ENCODE measurements at places on chromosomes 12 and 14. TPM values are rescaled to one million over a fixed set of nuclear protein-coding genes. Genes with fewer than 3 reads are reported as not detected.

CEP83 gene
- total RNA-seq = 23.6 TPM

TPH2 gene
- not detected for total RNA-seq

ADSS1 gene
- 30.2 TPM for total RNA-seq

IKZF4 gene
- 1.6 TPM for total RNA-seq

CYP46A1 gene
- not detected for total RNA-seq

RAD51AP1 gene
- not detected for total RNA-seq

DPPA3 gene
- total RNA-seq = not detected

- no peaks in the 10 kb centered on the region for H3K4me1 ChIP-seq
- no peak overlapping the region for H3K4me3 ChIP-seq
- no peaks in the 10 kb centered on the region for H3K27me3 ChIP-seq
- H3K27ac ChIP-seq = no peak overlapping the region
- no peaks in the 10 kb centered on the region for H3K36me3 ChIP-seq
- no peak for DNase-seq
Measured at GRCh38 chr14:23539248-23540140, 12.1 kb downstream of the ZFHX2 start.

DNA sequence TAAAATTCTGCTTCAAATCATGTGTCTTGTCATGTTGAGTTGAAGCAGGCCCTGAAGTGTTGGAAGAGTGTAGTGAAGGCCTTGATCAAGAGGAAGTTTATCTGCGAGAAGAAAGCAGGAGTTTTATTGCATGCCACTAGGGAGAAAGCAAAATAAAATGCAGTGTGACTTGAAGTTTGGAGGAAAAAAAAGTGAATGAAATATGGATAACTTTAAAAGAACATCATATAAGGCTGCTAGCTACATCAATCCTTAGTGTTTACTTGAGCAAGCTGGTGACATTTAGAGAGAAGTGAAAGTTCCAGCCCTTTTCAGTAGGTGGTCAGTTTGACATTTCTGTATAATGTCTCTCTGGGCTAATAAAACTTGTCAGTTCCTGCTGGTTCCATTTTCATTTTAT lies 841.1 kb downstream of the TMTC2 start:
- H3K27ac ChIP-seq = no peak overlapping the region
- no peaks in the 10 kb centered on the region for H3K36me3 ChIP-seq
- DNase-seq = no peak
- H3K27me3 ChIP-seq = no peaks in the 10 kb centered on the region

DNA sequence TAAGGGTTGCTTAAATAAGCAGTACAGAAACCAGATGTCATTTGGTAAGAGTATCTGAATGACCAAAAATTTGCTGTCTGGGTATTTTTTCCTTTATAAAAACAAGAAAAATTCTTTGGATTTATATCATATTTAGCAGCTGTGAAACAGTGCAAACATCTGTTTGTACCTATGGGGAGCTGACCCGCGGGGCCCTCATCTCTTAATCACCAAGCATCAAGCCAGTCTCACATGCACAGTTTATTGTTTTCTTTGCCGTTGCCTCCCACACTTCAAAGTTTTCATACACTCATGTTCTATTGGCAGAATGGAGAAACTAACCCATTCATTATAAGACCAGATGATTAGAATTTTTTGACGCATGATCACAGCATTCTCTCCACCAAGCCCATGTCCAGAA lies 142.2 kb downstream of the BMP4 start:
- no peaks in the 10 kb centered on the region for H3K27me3 ChIP-seq
- no peak for DNase-seq
- H3K4me3 ChIP-seq = no peak overlapping the region
- H3K4me1 ChIP-seq = no peaks in the 10 kb centered on the region
- H3K27ac ChIP-seq = no peak overlapping the region
- H3K36me3 ChIP-seq = no peaks in the 10 kb centered on the region

GRCh38 chr12:11755302-11755930 lies 105.9 kb downstream of the ETV6 start:
- no peak for DNase-seq
- no peaks in the 10 kb centered on the region for H3K27me3 ChIP-seq
- peak overlapping the region; percentile 93 for H3K27ac ChIP-seq
- no peaks in the 10 kb centered on the region for H3K36me3 ChIP-seq
- no peak overlapping the region for H3K4me3 ChIP-seq
- peaks cover 69% of the 10 kb centered on the region for H3K4me1 ChIP-seq

DNA sequence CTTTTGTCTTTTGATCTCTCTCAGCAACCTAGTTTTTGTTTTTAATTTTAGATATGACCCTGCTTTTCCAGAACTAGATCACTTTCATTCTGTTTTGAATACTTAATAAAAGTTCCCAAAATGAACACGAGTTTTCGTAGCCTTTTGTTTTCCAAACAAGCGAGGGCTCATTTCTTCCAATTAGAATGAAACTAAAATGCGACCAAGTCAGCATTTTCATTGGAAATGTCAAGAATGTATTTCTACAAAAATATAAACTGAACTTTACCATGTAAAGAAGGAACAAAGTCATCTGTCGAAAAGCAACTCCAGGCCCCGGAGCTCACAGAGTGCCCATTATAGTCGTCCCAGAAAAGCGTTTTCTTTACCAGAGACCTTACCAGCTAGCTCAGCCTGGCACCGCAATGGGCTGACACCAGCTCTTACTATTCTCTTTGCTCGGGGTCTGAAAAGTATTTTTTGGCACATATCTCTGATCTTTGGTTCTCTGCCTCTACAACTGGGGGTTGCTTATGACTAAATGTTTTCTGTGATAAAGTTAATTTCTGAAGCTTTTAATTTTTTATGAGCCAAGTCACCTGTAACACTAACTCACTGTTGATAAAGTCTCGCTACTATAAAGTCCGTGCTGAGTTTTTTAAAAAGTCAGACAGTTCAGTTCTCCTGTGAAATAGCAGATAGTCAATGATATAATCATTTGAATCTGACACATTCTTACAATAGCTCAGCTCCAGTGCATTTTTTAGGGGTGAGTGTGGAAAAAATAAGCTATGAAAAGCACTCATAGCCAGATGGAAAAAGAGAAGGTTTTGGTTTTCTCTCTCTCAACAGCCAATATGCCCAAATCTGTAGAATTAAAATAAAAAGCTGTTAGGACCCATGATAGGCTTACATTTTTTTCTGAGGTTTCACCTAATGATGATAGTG lies 43.4 kb downstream of the SAMD4A start:
- H3K4me3 ChIP-seq = peak overlapping the region; percentile 48
- no peaks in the 10 kb centered on the region for H3K27me3 ChIP-seq
- peaks cover 40% of the 10 kb centered on the region for H3K4me1 ChIP-seq
- H3K27ac ChIP-seq = peak overlapping the region; percentile 69

DNA sequence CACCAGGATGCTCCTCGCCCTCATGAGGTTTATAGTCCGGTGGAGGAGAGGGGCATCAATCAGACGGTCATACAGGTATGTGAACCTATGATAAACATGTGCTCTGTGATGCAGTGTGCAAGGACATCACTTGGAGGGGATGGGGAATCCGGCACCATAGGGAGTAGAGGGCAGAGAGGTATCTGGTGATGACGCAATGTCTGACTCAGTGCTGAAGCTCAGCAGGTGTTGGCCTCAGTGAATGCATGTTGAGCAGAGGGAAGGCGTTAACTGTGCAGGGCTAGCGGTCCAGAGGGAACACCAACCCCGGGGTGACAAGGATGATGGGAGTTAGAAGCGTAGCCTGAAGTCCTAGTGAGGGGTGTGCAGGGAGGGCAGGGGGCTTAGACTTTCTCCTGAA lies 200.9 kb downstream of the TMEM132C start:
- no peak overlapping the region for H3K4me3 ChIP-seq
- H3K36me3 ChIP-seq = no peaks in the 10 kb centered on the region
- H3K27me3 ChIP-seq = no peaks in the 10 kb centered on the region
- no peak overlapping the region for H3K27ac ChIP-seq

DNA sequence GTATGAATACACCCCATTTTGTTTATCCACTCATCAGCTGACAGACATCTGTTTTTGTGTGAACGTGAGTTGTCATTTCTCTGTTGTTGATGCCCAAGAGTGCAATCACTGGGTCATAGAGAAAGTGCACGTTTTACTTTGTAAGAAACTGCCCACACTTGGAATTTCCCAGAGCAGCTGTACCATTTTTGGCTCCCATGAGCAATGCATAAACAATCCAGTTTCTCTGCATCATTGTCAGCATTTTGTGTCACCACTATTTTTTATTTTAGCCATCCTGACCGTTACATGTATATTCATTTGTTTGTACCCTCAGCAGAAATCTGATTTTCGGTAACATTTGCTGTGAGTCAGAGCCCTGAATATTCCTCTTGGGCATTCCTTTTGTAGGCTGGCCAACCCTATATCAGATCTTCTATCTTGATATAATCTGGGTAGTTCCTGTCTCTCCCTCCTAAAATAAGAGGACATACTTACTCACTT lies 62.7 kb downstream of the RBM19 start:
- H3K27me3 ChIP-seq = no peaks in the 10 kb centered on the region
- no peak for DNase-seq
- H3K4me1 ChIP-seq = no peaks in the 10 kb centered on the region
- H3K27ac ChIP-seq = no peak overlapping the region
- no peak overlapping the region for H3K4me3 ChIP-seq

GRCh38 chr12:65162609-65163008 lies 6.8 kb upstream of the LEMD3 start:
- no peaks in the 10 kb centered on the region for H3K4me1 ChIP-seq
- no peak for DNase-seq
- no peak overlapping the region for H3K27ac ChIP-seq
- no peak overlapping the region for H3K4me3 ChIP-seq

DNA sequence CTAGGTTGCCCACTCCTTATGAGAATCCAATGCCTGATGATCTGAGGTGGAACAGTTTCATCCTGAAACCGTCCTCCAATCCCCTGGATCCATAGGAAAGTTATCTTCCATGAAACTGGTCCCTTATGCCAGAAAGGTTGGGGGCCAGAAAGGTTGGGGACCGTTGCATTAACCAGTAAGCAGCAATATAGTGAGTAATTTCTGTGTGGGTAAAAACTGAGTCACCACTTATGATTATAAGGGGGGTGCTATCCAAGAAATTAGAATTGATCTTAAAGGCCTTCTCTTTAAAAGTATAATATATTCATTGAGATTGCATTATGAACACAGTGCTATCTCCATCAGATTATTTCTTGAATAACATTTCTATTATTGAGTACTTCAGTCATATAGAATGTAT lies 97.2 kb downstream of the PCNX1 start:
- peaks cover 27% of the 10 kb centered on the region for H3K36me3 ChIP-seq
- no peak overlapping the region for H3K27ac ChIP-seq
- no peak for DNase-seq
- H3K27me3 ChIP-seq = no peaks in the 10 kb centered on the region
- H3K4me3 ChIP-seq = no peak overlapping the region

DNA sequence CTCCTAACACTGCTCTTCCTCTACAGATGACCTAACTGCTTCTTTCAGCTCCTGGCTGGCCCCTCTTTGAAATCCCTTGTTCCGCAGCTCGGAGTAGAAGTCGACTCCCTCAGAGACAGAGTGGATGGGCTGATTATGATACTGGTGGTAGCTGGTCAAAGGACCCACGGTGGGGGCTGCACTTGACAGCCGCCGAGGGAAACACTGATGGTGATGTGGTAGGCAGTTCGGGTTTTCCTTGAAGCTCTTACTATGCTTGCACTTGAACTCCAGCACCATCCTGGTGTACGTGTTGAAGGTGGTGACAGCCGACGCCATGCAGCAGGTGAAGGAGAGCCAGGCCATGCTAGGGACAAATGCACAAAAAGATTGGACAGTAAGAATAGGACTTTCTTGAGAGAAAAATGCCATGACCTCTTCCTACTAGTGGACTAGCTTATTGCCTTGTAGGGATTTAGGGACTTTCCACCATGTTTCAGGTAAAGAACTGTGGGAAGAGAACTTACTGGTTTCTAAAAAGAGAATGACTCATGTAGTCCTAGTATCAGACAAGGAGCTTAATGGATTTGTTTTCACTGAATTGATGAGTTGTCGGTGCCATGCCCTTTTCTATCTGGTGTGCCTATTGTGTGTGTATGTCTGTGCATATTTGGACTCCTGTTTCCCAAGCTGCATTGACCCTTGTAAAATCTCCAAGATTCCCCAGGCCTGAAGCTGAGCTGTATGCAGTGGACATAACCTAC lies 18.4 kb downstream of the GSG1 start:
- H3K27ac ChIP-seq = no peak overlapping the region
- peaks cover under 1% of the 10 kb centered on the region for H3K36me3 ChIP-seq
- no peaks in the 10 kb centered on the region for H3K27me3 ChIP-seq

DNA sequence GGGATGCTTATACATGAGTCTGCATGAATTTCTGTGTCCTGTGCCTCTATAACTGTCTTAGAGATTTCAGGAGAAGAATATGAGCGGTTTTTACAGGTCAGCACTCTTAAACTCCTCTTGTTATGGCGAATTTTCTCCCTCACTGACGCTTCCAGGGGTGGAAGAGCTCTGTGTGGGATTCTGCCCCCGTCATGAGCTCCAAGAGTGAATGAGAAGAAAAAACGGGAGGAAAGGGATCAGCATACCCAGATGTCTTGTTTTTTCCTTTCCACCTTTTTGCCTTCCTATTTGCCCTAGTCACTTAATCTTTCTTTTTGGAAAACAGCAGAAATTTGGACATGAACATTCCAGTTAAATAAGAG lies 651 bp downstream of the PFKM start:
- H3K36me3 ChIP-seq = peaks cover 4% of the 10 kb centered on the region
- peak overlapping the region; percentile 63 for H3K27ac ChIP-seq
- peaks cover 2% of the 10 kb centered on the region for H3K4me1 ChIP-seq
- no peak for DNase-seq
- no peaks in the 10 kb centered on the region for H3K27me3 ChIP-seq
- H3K4me3 ChIP-seq = peak overlapping the region; percentile 63

DNA sequence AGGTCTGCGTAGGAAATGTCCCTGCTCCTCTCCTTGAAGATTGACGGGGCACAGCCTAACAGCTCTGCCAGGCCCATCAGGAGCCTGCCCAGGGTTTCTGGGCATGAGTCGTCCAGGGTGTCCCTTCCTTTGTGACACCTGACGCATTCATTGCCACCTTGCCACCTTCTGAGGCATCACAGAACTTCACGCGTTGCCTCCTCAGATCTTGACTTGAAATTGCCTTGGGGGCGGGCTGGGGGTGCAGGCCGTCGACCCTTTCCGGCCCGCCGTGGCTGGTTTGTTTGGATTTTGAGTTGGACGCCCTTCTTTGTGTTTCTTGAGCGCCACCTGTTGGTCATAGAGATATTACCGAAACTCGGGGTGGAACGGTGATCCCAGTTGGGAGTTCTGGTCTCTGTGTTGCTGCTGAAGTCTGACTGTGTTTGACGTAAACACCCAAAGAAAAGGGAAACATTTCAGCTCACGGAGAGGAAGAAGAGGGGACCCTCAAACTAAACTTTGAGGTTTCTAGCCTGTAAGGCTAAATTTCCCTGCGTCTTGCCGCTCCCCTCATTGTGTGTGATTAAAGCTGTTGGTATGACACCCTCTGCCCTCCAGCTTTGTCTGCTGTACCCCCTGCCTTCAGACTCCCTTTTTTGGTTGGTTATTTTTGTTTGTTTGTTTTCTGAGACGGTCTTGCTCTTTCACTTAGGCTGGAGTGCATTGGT lies 44.6 kb downstream of the MLXIP start:
- H3K4me1 ChIP-seq = peaks cover 20% of the 10 kb centered on the region
- no peaks in the 10 kb centered on the region for H3K27me3 ChIP-seq
- H3K4me3 ChIP-seq = no peak overlapping the region
- no peak overlapping the region for H3K27ac ChIP-seq

- H3K27ac ChIP-seq = no peak overlapping the region
- no peak overlapping the region for H3K4me3 ChIP-seq
- no peaks in the 10 kb centered on the region for H3K27me3 ChIP-seq
- peaks cover 4% of the 10 kb centered on the region for H3K4me1 ChIP-seq
- DNase-seq = no peak
Measured at GRCh38 chr12:93145086-93145485, 216.0 kb upstream of the EEA1 start.

- H3K4me1 ChIP-seq = no peaks in the 10 kb centered on the region
- no peak overlapping the region for H3K27ac ChIP-seq
- no peak overlapping the region for H3K4me3 ChIP-seq
- no peaks in the 10 kb centered on the region for H3K36me3 ChIP-seq
- DNase-seq = no peak
Measured at GRCh38 chr14:58963873-58964597, 224.4 kb upstream of the DAAM1 start.

Data from ascending aorta (tissue), 2 donors.